Stimulated activated CD4-positive, alpha-beta T cell treated with anti-CD3 and anti-CD28 coated beads, TNF-alpha, amount 100 ng/mL, for 4 hours (primary cell): ENCODE measurements at places on chromosomes 3 and 15.
A peak's percentile ranks its signal among the peaks of the same experiment; 100 is the strongest.

DNA sequence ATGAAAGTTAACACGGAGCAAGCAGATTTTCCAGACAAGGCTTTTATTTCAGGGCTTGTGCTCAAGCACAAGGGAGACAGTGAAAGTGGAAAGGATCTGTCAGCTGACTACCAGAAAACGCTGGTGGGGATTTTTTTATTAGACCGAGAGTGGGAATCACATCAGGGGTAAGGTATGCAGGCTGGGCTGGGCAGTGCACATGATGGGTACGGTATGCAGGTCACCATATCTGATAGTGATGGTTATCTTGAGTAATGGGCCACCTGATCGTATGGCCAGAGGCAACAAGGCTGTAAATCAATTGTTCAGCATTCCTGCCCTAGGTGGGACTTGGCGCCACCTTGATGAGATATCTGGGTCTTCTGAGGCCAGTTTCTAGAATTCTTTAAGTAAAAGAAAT lies 36.9 kb upstream of the PIAS1 start:
- no peak for DNase-seq

GRCh38 chr3:17840126-17840525 lies 97.7 kb upstream of the TBC1D5 start:
- DNase-seq: no peak

DNA sequence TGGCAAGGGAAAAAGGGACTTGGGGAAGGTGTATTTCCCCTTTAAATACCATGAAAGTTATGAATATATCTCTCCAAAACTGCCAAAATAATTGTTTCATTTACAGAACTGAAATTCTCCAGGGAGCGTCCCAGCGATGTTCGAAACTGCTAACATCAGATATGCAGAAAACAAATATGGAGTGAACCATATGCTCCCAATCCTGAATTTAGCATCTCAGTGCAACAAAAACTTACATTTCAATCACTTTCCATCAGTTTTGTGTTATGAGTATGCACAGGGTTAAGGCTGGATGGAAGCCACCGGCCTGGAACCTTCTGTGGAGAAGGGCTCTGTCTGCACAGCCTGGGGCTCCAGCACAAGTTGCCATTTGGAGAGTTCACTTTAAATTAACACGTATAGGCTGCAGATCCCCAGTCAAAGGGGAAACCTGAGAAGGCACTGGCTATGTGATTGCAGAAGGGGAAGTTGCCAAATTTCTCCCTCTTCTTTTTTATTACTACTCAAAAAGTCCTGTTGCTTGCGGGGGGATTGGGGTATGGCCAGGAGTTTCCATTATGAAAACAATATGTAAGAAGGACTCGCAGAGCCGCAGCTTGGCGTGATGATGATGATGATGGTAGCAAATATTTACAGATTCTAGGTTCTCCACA lies 56.9 kb upstream of the FOXP1 start:
- DNase-seq: no peak

DNA sequence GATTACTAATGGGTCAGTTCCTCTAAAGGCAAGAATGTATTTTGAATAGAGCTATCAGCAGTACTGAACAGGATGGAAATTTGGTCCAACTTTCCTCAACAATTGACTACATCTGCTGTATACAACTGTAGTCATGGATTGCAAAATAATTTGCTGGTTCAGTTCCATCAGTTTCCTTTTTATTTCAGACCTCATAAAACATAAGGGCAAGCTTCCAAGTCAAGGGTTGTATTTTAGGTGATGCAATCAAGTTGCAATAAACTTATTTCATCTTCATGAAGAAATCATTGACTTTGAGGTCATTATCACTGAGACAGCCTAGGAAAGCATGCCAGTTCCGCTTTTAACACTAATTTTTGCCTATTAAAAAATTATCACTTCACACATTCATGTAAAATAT lies 90.4 kb upstream of the TSEN2 start:
- DNase-seq: no peak

DNA sequence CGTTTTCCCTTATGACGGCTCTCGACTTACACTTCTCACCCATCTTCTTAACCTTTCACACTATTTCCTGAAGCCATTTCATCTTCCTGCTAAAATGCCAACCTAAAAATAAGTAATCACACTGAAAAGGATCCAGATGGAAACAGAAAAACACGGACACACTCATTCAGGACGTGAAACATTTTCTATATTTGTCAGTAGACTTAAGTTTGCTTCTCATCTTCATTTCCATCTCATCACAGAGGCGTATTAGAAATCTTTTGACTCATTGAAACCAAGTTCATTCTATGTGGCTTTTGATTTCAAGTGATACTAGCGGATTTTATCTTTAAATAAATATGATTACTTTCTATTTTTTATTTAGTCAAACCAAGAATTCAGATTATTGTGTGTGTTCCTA lies 27.4 kb upstream of the DLG1 start:
- no peak for DNase-seq

GRCh38 chr3:36688815-36689214 lies 75.5 kb downstream of the DCLK3 start:
- DNase-seq: no peak

GRCh38 chr3:79361748-79362378 lies 405.9 kb downstream of the ROBO1 start:
- no peak for DNase-seq

DNA sequence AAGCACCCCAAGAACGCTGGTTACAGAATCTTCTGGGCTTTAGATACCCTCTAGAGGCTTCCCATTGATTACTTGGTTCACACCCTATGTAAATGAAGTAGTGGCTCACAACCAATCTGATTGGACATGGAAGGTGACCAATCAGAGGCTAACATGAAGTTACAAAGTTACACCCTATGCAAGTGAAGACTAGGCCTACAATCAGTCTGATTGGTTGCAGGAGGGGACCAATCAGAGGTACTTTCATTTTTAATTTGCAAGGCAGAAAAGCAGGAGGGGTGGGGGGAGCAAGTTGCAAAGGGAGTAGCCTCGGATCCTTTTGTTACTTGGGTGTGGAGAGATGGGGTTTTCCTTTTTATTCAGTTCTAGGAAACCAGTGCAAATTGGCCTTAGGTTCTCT lies 11.1 kb upstream of the RTP2 start:
- DNase-seq: no peak

DNA sequence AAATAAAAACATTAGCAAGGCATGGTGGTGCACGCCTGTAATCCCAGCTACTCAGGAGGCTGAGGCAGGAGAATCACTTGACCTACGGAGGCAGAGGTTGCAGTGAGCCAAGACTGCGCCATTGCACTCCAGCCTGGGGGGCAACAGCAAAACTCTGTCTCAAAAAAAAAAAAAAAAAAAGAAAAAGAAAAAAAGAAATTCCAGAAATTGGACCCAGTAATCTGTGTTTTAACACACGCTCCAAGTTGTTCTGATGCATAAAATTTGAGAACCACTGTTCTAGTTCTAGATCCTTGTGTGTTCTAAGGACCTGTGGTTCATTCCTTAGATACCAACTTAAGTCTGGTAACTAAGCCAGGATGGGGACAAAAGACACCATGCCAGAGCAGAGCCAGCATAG lies 2.6 kb downstream of the PARP6 start:
- no peak for DNase-seq

- peak; percentile 54 for DNase-seq
Observed at GRCh38 chr15:81293728-81294515, 30.0 kb downstream of the STARD5 start.

GRCh38 chr3:52006017-52006819 lies 10.5 kb upstream of the RPL29 start:
- DNase-seq: no peak

DNA sequence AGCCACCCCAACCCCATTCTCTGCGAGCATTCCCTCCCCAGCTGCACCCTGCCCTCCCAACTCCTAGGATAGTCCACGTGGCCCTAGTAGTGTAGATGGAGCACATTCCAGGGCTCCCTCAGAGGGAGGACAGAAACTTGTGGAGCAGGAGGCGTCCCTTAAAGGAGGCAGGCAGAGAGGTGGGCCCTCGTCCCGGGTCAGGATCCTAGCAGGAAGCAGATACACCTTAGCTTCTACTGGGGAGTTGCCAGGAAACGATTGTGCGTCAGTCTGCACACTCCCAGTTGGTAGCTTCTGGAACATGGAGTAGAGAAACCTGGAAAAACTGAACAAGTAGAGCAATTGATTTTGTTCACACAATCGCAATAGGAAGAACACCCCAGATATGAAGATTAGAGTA lies 43.9 kb upstream of the KLHL25 start:
- DNase-seq: no peak

- no peak for DNase-seq
Observed at GRCh38 chr3:100427699-100428098, 26.4 kb downstream of the LNP1 start.

DNA sequence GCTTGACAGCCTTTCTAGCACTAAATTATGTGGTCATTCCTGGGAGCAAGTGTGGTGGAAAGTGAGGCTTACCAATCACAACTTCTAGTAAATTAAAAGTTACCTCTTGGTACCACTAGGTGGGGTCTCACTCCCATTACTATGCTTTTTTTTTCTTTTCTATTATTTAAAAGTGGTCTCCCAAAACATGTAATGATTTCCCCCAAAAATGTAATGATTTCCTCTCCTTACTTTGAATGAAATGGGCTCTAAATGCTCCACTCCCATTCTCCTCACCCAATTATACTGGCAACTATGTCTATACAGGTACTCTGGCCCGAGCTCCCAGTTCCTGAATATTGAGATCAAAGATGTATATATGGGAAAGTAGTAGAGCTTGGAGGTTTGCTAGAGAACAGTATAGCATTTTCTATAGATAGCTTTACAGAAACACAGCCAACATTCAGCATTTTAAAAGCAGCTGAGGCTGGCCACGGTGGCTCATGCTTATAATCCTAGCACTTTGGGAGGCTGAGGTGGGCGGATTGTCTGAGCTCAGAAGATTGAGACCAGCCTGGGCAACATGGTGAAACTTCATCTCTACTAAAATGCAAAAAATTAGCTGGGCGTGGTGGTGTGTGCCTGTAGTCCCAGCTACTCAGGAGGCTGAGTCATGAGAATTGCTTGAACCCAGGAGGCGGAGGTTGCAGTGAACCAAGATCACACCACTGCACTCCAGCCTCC lies 70.9 kb downstream of the DCUN1D1 start:
- DNase-seq: no peak

- no peak for DNase-seq
Observed at GRCh38 chr3:38721207-38721772, 71.8 kb upstream of the SCN5A start.

DNA sequence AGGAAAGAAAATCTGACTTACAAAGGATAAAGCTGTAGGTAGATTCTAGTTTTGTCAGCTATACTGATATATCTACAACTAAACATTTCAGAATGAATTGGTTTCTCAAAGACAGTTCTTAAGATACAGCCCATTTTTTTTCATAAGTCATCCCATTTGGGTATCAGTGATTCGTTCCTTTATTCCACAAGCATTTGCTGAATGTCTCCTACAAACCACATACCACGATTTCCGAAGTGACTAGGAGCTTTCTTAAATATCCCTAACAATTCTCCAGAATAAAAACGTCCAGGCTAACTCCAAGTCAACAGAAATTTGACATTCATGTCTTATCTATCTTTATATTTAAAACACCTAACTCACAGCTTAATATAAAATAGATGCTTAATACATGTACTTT lies 59.8 kb downstream of the TP53BP1 start:
- DNase-seq: no peak

GRCh38 chr3:168156479-168156878 lies 60.8 kb upstream of the GOLIM4 start:
- DNase-seq: no peak

DNA sequence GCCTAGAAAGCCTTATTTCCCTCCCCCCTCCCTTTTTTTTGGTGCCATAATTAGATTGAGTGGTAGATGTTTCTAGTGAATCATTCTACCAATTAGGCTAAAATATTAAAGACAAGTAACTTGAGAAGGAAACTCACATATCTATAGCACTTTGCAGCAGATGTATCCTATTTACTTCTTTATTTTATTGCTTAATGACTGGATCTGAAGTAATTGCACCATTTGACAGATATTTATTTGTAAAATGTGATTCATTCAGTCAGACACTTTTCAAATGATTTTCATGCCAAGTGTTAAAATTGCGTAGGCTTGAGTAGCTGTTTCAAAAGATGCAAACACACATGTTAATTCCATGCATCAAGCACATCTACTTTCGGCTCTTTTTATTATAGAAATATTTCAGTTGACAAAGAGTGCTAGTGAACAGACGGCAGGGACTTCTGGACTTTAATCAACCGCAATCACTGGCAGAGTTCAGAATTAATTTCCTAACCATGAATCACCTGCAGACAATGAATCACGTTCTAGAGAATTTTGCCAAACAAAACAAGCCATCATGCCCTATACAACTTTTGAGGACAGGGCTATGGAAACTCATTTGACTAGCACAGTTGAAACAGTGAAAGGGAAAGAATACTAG lies 636.8 kb downstream of the MECOM start:
- DNase-seq: no peak

- DNase-seq: no peak
Observed at GRCh38 chr3:149548669-149549065, 74.2 kb downstream of the TM4SF4 start.

GRCh38 chr3:114379266-114379665 lies 85.4 kb downstream of the TIGIT start:
- no peak for DNase-seq

- DNase-seq: no peak
Observed at GRCh38 chr3:76768912-76769311, 271.0 kb upstream of the ROBO2 start.

GRCh38 chr3:106276755-106277612 lies 408.2 kb upstream of the CBLB start:
- DNase-seq: no peak

GRCh38 chr3:28171962-28172361 lies 69.5 kb upstream of the CMC1 start:
- DNase-seq: no peak

DNA sequence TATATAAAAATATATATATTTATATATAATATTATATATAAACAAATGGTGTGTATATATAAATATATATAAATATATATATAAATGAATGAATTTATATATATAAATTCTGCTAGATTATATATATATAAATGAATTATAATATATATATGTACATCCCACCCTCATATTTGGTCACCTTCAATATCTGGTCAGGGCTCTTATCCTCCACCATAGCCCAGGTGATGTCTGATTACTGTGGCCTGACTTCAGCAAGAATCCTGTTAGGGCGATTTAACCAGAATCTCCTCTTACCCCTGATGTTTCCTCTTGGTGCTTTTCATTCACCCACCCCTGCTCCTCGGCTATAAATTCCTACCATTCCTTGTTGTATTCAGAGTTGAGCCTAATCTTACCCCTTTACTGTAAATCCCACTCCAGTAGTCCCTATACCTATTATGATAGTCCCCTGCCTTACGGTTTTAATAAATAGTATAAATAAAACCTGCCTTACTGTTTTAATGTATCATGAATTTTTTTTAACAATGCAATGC lies 439.6 kb downstream of the PLOD2 start:
- no peak for DNase-seq

GRCh38 chr15:64180235-64180824 lies 17.5 kb upstream of the PPIB start:
- DNase-seq: no peak

- no peak for DNase-seq
Observed at GRCh38 chr3:39541442-39541841, 74.0 kb downstream of the MOBP start.
